ENCODE measurements at places on chromosomes 12 and 14.

DNA sequence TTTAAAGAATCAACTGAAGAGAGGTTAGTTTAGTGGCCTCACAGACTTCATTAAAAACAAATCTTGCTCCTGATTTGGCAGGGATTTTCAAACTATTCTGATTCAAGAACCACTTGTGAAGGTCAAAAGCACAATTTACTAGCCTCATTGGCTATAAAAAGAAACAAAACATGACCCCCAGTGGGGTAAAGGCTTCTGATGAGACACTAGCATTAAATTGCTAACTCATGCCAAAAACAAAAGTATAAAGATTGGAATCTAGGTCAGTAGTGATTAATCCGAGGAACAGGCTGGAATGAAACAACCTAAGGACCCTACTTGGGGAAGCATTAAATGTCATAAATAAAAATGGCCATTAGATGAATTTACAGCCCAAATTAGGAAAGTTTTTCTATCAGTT lies 312.3 kb downstream of the PAWR start:
- no peak for DNase-seq

DNA sequence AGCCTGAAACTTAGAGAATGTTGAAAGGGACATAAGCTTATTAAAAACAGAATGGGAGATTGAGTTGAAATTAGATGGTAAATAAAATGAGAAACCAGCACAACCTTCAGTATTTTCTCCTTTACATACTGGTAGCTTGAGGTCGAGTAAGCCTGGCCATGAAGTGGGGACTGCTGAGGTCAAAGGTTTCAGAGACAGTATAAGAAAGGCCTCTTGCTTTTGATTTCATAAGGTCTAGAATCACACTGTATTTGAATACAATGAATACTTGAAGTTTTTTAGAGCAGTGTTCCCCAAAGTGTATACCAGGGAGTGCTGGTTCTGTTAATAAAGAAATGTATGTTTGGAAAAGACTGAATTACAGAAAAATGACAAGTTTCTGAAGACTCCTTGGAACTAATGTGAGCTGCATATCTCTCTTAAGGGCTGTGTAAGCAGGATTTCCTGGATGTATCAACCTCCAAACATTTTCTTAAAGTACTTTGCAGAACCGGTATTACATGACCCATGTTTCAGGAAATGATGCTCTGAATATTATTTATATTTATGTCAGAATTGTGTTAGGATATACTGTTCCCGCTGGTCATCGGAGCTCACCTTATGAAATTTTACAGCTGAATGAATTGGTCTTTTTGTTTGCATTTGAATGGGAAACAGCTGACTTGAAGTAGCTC lies 85.0 kb downstream of the AKAP6 start:
- DNase-seq, result no peak

GRCh38 chr14:37230551-37231194 lies 32.9 kb downstream of the MIPOL1 start:
- peak; percentile 61 for DNase-seq

- no peak for DNase-seq
Observed at GRCh38 chr12:32494656-32495055, 95.3 kb downstream of the FGD4 start.

- DNase-seq, result no peak
Observed at GRCh38 chr14:91396013-91396660, 21.5 kb downstream of the CCDC88C start.

DNA sequence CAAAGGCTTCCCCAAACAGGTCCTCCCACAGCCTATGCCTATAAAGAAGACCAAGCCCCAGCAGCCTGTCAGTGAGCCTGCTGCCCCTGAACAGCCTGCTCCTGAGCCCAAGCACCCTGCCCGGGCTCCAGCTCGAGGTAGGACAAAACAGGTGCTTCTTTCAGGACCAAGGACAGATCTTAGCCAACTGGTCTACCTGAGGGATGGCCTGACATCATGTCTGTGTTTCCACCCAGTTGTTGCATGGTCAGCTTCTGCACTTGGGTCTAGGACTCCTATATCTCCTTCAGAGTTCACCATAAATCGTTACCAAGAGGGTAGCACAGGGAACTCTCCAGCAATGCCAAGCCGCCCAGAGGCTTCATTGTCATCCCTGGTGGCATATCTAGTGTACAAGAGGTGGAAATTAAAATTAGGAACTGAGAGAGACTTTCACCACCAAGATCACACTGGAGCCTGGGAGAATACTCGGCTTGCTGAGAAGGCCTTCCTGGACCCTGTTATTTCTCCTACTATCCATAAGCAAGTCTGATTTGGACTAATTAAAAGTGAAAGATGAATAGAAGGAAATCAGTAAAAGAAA lies 38.2 kb upstream of the OAS1 start:
- DNase-seq, result no peak

GRCh38 chr14:21556378-21557083 lies 23.3 kb downstream of the OR10G3 start:
- no peak for DNase-seq

DNA sequence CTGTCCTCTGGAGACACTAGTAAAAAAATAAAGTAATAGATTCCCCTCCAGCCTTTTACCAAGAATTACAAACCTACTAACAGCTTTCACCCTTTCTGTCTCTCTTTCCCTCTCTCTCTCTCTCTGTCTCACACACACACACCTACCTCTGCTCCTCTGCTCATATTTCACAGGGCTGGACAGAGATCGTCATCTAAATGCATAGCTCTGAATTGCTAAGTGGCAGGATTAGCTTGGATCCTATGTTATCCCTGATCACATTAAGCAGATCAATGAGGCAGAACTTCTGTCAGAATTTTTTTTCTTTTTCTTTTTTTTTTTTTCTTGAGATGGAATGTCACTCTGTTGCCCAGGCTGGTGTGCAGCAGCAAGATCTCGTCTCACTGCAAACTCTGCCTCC lies 22.9 kb downstream of the VCPKMT start:
- no peak for DNase-seq

- no peak for DNase-seq
Observed at GRCh38 chr12:101908395-101908794, 31.0 kb downstream of the DRAM1 start.

GRCh38 chr12:79841878-79842265 lies 93.0 kb downstream of the PPP1R12A start:
- no peak for DNase-seq

GRCh38 chr12:47039079-47039478 lies 40.3 kb upstream of the PCED1B start:
- DNase-seq, result no peak

DNA sequence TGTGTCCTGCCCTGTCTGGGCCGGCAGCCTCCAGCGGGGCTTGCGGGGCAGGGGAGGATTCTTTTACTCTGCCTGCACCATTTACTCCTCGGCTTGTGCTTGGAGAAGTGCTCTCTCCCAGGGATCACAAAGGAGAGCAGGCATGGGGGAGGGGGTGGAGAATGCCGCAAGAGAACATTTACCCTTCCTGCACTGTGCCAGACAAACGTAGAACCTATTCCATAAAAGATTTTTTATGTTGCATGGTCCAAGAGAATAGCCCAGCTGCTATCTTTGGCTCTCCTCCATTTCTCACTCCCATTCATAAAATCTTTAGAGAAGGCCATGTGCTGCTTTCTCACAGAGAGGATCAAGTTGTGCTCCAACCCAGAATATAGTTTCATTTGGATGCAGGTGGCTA lies 159.4 kb downstream of the SPTSSA start:
- no peak for DNase-seq

DNA sequence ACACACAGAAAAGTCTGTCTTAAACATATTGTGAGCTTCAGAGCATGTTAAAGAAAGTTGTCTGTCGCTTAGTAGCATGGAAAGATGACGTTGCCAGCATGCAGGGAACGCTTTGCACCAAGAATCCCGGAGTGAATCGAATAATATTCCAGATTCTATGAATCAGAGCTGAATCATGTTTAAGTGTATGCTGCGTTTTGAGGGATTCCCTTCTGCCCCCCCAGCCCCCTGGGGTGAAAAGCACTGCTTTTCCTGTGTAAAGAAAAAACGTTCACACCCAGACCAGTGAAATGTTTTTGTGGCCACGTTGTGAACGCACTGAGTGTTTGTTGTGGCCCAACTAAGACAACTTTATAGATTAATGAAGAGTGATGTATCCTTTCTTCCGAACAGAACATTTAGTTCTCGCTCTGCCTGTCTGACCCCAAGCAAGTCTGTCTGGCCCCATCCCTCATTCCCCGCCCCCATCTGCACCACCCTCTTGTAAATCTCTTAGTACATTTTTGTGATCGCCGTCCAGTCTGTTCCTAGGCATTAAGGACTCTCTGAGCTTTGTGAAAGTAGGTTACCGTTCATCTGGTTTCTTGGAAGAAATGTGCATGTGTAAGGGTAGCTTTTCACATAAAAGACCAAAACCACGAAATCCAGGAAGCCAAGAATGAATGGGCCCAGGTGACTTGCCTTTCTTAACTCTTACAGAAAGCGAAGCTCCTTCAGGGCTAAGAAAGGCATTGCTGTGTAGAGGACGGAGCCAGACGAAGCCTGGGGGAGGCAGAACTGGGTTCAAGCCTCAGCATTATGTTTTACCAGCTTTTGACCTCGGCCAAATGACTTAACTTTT lies 103.0 kb downstream of the SAMD4A start:
- DNase-seq, result peak; percentile 85

- no peak for DNase-seq
Observed at GRCh38 chr12:8036346-8036745, 3.8 kb downstream of the FOXJ2 start.

GRCh38 chr14:91328313-91329050 lies 84.0 kb upstream of the GPR68 start:
- DNase-seq, result no peak

- DNase-seq, result no peak
Observed at GRCh38 chr14:68608574-68608962, 184.3 kb downstream of the ZFP36L1 start.

DNA sequence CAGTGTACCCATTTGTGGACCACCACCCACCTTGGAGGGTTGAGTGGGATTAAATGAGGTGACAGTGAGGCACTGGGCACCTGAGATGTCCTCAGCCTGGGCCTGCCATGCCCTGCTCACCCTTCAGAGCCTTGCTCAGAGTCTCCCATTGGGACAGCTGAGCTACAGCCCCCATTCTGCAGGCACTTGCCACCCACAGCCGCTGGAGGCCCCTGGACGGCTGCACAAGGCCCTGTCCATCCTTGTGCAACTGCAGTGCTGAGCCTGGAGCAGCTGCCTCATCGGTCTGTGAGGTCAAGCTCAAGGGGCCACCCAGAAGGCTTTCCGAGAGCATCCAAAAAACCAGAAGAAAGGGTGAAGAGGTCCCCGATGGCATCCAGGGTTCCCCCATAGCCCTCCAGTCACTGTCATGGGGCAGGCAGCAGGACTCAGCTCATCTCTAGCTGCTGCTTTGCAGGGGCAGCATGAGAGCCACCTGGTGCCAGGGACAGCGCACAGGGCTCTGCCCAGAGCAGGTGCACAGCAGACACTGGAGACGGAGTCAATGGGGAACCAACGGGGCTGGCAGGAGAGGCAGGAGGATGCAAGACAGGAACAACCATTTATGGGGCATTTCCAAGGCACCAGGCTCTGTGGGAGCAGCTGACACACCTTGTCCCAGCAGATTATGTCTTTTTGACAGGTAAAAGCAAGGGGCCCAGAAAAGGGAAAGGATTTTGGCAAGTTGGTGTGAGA lies 84.6 kb downstream of the ARL6IP4 start:
- DNase-seq, result no peak

GRCh38 chr12:24561882-24562770 lies 386.8 kb downstream of the BCAT1 start:
- DNase-seq, result peak; percentile 11

DNA sequence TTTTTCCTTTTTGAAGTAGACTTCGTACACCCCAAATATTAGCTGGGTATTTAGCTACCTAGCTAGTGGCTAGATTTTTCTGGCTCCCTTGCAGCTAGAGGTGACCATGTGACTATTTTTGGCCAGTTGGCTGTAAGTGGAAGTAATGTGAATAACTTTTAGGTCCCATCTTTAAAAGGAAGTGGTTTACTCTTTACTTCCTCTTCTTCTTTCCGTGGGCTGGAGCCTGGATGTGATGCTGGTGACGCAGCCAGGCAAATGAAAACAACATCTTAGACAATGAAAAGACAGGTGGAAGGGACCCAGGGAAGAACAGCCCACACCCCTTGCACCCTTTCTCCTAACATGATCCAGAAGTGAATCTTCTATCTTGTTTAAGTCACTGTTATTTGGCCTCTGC lies 245.5 kb downstream of the ATP23 start:
- no peak for DNase-seq
